NCI-H1105 treated with DMSO at 0.1 percent for 48 hours (cell line): ENCODE measurements at places on chromosomes 1 and 21.

DNA sequence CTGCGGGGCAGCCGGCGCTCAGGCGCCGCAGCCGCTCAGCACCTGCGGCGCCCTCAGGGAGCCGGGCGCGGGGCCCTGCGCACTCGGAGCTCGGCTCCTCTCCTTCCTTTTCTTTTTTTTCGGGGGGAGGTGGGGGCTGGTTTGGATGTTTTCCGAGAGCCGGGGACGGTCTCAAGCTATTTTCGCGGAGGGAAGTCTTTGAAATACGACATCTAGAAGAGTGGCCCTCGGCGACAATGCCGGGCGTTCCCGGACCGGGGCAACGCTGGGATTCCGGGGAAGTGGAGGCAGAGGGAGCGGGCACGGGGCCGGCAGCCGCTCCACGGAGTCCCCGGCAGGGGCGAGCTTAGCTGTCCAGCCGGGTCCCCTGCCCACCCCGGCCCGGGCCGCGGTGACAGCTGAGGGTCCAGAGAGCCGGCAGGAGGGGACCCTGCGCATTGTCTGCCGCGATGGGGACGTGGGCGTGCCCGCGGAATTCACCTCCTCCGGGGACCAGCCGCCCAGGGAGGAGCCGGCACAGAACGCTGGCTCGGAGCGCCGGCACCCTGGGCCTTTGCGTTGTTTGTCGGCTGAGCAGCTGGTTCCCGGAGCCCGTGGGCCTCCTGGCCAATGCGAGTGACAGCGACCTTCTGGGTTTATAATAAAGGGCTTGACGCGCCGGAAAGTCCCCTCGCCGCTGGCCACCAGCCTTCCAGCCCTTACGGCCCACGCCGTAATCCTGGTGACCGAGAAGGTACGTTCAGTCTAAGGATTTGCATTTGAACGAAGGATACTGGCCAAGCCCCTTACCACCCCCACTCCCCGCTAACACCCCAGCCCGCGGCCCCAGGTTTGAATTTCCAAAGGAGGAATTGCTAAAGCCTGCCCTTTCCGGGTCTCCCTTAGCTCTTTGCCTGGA lies 582 bp downstream of the SLC37A1 start:
- peak; percentile 48 for DNase-seq

DNA sequence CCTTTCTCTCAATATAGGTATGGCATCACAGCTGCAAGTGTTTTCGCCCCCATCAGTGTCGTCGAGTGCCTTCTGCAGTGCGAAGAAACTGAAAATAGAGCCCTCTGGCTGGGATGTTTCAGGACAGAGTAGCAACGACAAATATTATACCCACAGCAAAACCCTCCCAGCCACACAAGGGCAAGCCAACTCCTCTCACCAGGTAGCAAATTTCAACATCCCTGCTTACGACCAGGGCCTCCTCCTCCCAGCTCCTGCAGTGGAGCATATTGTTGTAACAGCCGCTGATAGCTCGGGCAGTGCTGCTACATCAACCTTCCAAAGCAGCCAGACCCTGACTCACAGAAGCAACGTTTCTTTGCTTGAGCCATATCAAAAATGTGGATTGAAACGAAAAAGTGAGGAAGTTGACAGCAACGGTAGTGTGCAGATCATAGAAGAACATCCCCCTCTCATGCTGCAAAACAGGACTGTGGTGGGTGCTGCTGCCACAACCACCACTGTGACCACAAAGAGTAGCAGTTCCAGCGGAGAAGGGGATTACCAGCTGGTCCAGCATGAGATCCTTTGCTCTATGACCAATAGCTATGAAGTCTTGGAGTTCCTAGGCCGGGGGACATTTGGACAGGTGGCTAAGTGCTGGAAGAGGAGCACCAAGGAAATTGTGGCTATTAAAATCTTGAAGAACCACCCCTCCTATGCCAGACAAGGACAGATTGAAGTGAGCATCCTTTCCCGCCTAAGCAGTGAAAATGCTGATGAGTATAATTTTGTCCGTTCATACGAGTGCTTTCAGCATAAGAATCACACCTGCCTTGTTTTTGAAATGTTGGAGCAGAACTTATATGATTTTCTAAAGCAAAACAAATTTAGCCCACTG lies 11.5 kb downstream of the HIPK1 start:
- no peak for DNase-seq

DNA sequence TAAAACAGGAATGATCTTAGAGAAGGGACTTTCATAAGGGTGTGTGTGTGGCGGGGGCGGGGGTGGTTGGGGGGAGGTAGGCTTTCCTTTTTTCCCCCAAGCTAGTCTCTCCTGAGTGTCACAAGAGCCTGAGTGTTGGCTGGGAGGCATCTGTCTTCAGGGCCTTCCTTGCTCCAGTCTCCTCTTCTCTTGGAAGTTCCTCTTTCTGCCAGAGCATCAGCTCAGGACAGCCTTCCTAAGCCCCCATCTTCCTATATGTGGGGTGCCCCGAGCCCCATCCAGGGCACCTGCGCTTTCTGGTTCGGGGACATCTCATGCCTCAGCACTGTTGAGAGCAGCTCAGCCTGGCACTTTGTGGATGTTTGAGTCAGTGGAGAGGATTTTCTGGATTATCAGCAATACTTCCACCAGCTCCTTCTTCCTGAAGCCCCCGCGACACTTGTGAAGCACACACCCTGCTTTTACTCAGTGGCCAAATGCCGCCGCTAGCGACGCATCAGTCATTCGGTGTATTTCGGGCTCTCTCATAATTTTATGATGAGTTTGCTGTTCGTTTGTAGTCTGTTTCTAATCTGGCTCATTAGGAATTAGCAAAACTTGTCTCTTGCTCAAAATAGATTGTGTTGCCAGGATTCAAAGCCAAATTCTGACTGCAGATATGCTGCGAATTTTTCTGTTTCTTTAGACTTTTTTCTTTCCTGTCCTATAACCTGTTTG lies 61.7 kb downstream of the GALNT2 start:
- DNase-seq, result no peak

DNA sequence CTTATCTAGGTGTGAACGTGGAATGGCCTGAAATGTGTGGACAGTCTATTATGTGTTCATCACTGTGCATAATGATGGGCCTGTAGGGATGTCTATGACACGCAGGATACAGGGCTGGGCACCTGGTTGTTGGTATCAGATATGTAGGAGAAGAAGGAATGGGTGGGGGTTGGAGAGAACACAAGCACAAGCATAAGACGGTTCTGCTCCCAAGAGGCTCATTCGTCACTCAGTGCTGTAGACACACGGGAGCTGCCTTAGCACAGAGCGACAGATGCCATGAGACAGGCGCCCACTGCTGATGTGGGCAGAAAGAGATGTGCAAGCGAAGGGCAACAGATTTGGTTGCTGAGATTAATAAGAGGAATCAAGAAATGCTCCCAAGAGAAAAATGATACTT lies 256.2 kb downstream of the DISC1 start:
- DNase-seq, result no peak

DNA sequence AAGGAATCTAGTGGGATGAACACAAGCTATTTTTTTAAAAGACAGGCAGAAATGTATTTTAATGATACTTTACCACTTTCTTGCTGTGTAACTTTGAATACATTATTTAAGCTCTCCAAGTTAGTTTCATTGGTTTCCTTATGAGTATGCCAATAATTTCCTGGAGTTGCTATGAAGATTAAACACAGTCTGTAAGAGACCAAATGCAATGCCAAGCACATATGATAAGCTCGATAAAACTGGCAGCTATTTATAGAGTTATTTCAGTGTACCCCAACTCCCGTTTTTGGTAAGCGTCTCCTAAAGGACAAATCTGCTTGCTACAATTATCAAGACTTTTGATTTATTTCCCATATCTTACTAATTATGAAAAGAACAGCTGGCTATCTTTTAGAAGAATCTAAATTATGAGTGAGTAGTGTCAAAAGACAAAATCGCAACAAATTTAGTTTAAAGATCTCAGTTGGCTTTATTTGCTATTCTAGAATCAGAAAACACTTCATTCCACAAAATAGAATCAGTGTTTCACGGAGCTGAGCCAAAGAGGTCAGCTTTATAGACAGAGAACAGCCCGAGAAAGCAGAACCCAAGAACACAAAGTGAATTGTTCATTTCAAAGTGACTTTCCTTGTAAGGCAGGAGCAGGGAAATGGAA lies 7.2 kb upstream of the MAP10 start:
- DNase-seq, result no peak

DNA sequence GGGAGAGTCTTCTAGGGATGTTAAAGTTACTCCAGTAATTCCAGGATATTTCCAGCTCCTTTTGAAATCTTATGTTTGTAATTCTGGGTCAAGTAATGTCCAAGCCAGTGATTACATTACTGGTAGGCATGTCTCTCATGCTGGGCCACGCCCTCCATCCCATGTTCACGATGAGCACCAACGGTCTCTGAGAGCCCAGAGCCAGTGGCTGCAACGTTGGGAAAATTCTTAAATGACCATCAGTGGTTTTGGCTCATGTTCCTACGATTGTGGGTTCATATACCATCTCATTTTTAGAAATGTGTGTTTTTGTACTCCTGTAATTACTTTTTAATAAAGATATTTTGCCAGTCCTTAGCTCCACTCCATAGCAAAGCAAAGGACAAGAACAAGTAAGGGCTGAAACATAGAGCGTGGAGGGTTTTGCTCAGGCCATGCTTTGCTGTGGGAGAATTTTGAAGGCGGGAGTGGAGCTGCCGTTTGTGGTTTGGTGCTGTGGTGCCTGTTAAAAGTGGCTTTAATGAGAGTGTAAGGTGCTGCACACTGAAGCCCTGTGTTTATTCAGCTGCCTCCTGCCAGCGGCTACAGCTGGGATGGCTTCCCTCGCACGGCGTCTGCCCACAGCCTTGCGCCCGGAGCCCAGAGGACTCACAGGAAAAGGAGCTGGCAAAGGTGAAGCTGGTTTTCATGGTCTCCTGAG lies 28.9 kb downstream of the VANGL1 start:
- DNase-seq, result peak; percentile 92

DNA sequence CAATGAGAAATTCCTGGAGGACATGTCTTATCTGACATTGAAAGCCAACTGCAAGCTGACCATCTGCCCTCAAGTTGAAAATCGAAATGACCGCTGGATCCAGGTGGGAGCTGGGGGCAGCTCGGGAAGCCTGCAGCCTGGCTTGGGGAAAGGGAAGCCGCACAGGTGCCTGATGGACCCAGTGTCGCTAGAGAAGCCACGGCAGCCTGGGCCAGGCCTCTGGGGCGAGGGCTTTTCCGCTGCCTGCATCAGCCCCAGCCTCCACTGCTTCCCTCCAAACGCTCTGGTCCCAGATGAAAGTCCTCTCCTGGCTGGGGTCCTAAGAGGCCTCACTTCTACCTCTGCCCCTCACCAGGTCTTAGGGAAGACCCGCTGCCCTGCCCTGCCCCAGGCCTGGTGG lies 18.8 kb upstream of the PADI3 start:
- DNase-seq, result no peak

DNA sequence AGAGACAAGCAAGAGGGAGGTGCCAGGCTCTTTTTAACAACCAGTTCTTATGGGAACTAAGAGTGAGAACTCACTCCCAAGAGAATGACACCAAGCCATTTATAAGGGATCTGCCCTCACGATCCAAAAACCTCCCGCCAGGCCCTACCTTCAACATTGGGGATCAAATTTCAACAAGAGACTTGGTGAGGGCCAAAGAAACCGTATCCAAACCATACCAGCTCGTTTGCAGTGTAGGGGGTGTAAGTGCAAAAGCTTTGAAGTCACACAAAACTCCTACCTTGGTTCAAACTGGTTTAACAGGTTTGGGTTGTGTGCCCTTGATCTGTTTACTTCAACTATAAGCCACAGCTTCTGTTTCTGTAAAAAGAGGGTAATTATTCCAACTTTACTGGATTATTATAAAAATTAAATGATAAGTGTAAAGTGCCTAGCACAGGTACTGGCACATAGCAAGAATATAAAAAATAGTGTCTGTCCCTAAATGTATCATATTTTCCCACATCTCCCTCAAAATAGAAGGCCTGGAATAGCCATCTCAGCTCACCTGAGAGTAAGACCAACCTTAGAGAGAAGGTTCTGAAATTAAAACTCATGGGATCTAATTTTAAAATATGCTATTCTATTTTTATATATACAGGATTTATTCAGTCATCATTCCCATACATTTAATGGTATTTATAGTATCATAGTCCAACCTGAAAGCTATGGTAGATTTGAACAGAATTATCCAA lies 7.0 kb upstream of the USP25 start:
- DNase-seq, result no peak

GRCh38 chr1:160158031-160158430 lies 6.6 kb downstream of the ATP1A4 start:
- no peak for DNase-seq

GRCh38 chr1:62590255-62590969 lies 6.9 kb upstream of the ANGPTL3 start:
- DNase-seq, result no peak

DNA sequence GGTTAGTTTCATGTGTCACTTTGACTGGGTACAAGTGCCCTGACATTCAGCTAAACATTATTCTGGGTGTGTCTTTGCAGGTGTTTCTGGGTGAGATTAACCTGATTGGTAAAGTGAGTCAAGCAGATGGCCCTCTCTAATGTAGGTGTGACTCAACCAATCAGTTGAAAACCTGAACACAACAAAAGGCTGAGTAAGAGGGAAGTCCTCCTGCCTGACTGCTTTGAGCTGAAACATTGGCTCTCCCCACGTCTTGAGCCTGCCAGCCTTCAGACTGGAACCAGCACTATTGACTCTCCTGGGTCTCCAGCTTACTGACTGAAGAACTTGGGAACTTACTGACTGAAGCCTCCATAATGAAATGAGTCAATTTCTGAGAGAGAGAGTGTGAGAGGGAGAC lies 70.0 kb upstream of the C21orf91 start:
- DNase-seq, result no peak

DNA sequence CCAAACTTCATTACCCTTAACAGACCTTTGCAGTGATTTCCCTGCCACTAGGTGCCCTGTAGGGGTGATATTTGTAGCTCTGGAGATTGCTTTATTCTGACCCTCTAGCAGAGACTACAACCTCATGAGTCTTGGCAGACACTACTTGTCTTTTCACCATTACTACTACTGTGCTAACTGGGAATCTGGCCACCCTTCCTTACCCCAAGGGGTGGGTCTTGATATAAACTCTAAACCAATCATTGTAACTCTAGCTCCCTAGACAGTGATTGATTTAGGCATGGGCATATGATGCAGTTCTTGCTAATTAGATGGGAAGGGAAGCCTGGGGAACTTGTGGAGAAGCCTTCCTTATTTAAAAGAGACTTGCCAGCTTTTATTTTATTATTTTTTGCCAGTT lies 3.9 kb downstream of the KPNA6 start:
- no peak for DNase-seq

DNA sequence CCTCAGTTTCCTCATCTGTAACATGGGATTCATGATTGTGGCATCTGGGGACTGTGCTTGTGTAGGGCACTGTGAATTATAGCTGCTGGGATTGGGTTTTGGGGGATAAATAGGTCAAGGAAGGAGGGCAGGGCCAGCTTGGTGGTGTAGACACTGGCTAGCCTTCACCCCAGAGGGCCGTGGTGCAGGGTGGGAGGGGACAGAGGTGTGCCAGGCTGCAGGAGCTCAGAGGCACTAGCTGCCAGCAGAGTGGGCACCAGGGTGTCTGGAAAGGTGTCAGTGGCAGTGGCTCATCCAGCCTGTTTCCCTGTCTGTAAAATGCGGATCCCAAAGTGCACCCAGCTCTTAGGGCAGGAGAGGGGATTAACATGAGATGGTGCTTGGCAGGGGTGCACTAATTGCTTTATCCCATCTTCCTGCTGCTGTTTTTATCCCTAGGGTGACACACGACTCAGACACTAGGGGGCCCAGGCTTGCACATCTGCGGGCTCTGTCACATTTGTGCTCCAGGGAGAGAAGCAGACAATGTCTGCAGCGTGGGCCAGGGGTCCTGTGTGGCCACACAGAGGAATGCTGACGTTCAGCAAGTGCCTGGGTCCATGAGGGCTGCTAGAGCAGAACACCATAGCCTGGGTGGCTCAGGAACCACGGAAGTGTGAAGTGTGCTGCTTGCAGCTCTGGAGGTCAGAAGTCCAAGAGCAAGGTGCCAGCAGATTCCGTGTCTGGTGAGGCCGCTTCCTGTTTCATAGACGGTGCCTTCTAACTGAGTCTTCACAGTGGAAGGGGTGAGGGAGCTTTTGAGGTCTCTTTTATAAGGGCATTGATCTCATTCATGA lies 19.3 kb downstream of the OBSCN start:
- no peak for DNase-seq
